ENCODE measurements at places on chromosomes 2 and 18.

- no peak for DNase-seq
Measured at GRCh38 chr2:43462866-43463641, 132.8 kb downstream of the THADA start.

DNA sequence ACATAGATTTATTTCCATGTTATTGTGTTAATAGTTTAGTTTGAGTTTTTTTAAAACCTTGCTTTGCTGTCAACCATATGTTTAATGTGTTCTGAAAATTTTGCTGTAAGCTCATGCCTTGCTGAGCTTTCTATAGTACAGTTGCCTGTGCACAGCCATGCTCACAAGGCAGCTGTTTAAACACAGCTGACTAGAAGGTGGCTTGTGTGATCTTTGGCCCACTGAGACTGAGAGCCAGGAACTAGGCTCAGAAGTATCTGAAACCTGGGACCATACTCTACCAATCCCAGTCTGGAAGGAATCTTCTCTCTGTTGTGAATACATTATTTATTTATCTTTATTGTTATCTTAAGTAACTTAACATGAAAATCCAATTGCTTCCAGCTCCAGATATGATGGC is 350.5 kb downstream of the KIAA1328 start:
- DNase-seq, result no peak

GRCh38 chr2:24839729-24840128 is 46.5 kb downstream of the CENPO start:
- no peak for DNase-seq

GRCh38 chr2:109380502-109381326 is 233.1 kb downstream of the SEPTIN10 start:
- DNase-seq, result peak; percentile 51

DNA sequence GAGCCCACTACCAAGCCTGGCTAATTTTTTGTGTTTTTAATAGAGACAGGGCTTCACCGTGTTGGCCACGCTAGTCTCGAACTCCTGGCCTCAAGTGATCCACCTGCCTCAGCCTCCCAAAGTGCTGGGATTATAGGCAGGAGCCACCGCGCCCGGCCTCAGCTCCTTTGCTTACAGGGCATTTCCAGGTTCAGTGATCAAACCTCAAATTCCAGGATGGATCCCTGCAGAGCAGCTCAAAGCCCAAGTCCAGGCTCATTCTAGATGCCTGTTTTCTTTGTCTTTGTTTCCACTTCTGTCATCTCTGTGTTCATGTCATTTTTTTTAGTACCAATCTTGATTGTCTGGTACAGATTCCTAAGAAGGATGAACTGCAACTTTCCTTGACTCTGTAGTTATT is 41.9 kb downstream of the TNFRSF11A start:
- no peak for DNase-seq

DNA sequence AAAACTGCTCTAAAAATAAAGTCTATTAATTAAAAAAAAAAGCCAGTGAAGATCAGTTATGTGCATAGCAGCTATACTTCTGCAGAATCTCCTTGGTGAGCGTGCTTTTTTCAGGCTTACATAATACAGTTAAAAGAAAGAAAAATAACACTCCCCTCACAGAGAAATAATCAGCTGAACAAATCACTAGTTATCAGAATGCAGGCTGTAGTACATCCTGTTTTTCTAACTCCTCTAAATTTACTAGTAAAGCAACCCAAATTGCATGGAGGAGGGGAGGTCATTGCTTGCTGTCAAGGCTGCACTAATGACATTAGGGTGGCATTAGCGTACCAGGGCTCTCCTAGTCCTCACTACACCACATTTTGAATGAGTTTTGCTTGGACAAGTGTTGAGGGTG is 192.2 kb downstream of the PLCL1 start:
- DNase-seq, result no peak

DNA sequence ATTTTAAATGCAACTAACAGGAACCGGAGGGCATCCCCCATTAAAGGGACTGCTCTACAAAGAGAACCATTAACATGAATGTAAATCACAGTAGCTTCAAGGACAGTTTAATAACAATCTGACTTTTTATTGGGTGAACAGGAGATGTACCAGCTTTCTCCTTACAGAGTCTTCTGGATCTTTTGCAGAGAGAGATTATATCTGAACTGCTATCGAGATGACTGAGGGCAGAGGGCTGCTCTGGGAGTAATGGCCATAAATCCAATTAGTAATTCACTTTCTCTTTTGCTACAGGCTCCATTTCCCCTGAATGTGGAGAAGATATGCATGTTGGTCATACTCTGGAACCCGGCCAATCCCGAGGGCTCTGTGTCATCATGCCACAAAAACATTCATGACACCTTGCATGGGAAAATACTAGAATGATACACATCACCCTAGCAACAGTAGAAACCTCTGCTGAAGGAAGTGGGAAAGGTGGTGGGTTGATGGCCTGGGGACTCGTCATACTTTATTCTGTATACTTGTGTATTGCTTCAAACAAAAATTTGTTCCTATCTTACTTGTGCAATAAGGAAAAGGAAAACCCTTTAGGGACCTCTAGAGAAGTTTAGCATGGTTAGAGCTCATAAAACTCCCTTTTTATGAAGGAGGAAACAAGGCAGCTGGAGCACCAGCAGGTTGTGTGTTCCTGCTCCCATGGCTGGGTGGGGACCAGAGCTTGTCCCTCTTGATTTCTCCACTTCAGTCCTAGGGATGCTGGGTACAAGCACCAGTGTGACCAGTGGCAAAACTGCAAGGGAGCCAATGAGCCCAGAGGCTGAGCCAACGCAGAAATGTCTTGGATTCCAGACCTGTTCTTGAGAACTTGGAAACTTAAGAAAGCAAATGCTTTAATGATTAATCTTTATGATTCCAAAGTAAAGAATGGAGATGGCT is 26.0 kb downstream of the CTAGE1 start:
- DNase-seq, result no peak

GRCh38 chr2:231688719-231689118 is 19.6 kb upstream of the PTMA start:
- no peak for DNase-seq

DNA sequence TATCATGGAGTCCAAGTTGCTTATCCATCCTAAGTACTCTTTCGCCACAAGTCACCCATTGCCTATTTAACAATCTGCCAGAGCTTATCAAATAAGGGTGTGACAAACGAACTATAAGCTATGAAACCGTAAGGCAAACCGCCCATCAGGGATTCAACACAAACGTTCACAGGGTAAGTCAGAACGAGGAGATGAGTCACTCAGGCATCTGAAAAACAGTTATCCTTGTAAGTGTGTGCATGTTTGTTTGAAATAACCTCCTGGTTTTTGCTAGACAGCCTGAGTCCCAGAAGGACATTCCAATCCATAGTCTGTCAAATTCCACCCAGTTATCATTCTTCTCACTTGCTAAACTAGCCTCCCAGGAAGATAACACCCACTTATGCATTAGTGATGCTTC is 299.1 kb downstream of the PAX3 start:
- DNase-seq, result no peak

DNA sequence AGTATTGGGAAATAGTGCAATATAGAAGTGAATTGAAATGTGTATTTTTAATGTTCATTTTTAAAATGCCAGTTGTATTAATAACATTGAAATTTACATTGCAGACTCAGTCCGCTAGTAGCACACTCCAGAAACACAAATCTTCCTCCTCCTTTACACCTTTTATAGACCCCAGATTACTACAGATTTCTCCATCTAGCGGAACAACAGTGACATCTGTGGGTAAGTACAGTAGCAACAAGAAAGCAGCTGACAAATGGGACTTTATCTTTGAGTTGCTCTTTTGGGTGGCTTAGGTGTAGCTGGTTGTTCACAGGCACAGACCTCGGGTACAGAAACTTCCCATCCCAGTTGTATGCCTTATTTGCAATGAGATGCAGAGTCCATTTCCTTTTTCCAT is 118.2 kb upstream of the IL1R2 start:
- DNase-seq, result no peak

DNA sequence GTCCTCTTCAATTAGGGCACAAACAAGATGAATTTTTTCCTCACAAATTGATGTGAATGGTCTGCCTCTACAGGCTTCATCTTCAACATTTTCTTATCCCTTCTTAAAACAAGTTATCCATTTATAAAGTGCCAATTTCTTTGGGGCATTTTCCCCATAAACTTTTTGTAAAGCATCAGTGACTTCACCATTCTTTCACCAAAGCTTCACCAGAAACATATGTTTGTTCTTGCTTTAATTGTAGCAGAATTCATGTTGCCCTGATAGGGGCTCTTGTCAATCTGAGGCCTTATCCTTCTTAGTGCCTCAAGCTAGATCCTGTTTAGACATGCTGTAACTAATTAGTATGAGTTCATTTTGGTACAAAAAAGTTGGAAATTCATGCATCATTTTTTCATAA is 226.2 kb downstream of the TNS1 start:
- no peak for DNase-seq

DNA sequence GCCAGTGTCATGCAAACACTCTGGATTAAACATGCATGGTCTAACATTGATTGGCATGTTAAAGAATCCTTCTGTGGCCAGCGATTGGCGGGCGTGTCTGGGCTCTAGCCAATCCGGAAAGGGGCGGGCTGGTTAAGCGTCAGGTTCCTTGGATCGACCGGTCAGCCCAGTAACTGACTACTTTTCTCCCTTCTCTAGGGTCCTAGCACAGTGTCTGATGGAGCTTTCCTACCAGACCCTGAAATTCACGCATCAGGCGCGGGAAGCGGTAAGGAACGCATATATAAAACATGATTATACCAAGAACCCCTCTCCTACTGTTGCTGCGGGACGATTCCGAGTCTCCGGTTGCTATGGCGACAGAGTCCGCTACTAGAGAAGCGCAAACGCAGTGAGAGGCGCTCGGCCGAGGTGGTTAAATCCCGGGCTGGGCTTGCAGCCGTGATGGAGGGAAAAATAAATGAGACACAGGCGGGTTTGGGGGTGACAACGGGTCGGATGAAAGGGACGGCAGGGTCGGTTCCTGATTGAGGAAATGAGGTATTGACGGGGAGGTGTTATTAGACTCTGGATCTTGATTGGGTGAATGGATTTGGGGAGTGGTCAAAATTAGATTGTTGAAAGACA is 29.4 kb downstream of the KATNAL2 start:
- peak; percentile 92 for DNase-seq

DNA sequence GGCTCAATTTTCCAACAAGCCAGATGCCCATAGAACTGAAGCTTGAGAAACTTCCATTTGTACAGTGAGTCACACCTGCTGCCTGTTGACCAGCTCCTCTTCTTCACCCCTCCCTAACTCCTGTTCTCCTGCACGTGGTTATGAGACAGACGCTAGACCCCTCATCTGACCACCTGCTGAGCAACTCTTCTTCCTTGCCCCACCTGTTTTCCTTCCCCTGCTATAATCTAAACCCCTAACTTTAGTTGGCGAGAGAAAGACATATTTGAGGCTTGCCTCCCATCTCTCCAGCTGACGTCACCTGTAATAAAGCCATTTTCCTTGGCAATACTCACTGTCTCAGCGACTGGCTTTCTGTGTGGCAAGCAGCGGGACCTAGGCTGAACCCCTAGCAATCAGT is 22.3 kb upstream of the ITM2C start:
- no peak for DNase-seq

- DNase-seq, result no peak
Measured at GRCh38 chr2:196066291-196067087, 2.1 kb downstream of the DNAH7 start.

DNA sequence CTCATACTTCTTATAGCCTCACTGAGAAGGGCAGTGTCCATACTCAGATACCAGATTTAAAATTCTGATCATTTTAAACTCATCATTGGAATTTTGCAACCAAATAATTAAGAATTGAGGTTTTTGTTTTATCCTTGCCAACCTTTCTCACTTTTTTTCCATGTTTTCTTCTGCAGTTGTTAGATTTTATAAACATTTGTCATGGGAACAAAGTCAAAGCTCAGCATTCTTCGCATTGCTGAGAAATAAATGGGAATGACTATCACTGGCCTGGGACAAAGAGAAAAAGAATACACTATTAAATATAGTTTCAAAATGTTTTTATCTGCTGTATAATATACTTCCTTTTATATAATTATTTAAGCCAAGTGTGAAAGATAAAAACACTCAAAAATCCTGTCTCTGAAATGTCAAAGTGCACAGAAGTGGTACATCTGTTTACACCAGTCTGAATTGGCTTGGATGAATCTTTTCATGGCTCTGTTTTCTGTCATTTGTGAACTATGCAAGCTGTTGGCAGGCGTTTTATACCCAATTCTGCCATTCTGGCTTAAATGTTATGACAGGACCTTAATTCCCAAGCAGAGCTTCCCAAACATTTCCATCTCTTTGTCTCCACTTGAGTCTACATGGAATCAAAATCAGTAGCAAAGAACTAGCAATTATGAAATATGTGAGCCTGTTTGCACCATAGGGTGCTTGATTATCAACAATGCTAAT is 249.3 kb upstream of the SYT4 start:
- peak; percentile 22 for DNase-seq

GRCh38 chr18:54192900-54193299 is 31.6 kb downstream of the MBD2 start:
- DNase-seq, result no peak

DNA sequence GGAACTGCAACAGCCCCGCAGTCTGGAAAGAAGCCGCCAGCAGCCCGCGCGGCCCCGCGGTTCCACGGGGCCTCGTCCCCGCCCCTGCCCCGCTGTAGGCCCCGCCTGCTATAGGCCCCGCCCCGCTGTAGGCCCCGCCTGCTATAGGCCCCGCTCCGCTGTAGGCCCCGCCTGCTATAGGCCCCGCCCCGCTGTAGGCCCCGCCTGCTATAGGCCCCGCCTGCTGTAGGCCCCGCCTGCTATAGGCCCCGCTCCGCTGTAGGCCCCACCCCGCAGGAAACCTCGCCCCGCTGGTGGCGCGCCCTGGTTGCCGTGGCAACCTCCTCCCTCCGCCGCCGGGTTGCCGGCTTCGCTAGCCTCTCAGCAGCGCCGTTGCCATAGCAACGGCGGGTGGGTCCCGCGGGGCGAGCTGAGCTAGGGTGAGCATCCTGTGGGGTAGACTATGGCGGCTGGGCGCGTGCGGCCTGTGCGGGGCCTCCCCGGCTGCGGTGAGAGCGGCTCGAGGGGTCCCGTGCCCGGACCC is 12.2 kb upstream of the KIF1A start:
- peak; percentile 92 for DNase-seq

- no peak for DNase-seq
Measured at GRCh38 chr2:226420646-226421045, 379.0 kb downstream of the IRS1 start.

- no peak for DNase-seq
Measured at GRCh38 chr2:176924909-176925534, 287.6 kb upstream of the HNRNPA3 start.

DNA sequence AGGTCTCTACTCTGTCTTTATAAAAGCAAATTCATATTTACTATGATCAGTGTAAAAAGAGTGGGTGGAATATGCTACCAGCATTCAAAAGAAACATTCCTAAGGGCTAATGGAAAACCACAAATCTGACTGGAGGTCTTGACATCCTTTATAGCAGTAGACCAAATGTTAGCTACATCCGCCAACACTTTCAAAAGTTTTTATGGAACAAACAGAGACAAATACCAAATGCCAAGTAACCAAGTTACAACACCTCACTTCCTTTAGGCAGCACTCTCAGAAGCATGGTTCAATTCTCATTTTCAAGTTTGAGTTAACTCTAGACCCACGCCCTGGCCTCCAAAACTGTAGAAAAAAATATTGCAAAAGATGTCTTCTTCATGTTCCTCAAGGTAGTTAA is 78.3 kb upstream of the SETBP1 start:
- DNase-seq, result no peak

GRCh38 chr2:62724886-62725711 is 19.6 kb downstream of the EHBP1 start:
- no peak for DNase-seq

Data from right hindlimb (tissue), 1 donor.